GM03348 (cell line): ENCODE measurements at places on chromosomes 1 and 21.

- DNase-seq: peak; percentile 86
These were observed 14.3 kb upstream of the SKI start for GRCh38 chr1:2213576-2214505.

DNA sequence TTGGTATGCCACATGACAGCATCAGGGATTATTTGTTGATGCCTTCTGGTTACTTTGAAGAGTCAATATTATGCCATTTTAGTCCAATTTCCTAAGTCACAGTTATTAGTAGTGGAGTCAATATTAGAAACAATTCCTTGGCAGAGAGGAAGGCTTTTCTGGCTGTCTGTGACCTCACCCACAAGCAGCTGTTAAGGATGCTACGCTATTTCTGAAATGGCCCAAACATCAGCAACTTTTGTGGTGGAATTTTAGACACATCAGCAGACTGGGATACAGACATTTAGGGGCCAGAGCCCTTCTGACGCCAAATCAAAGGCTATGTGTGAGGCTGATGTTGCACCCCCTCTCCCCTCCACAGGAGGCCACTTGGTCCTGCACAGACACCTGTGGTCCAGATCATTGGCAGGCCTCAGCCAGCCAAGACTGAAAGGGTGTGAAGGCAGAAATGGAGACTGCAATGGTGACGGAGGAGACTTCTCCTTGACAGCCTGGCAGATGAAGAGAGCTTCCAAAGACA lies 9.2 kb upstream of the RXRG start:
- no peak for DNase-seq

GRCh38 chr1:24966724-24967346 lies 36.8 kb upstream of the RUNX3 start:
- peak; percentile 62 for DNase-seq

GRCh38 chr1:173417563-173417962 lies 59.6 kb upstream of the PRDX6 start:
- DNase-seq: no peak

DNA sequence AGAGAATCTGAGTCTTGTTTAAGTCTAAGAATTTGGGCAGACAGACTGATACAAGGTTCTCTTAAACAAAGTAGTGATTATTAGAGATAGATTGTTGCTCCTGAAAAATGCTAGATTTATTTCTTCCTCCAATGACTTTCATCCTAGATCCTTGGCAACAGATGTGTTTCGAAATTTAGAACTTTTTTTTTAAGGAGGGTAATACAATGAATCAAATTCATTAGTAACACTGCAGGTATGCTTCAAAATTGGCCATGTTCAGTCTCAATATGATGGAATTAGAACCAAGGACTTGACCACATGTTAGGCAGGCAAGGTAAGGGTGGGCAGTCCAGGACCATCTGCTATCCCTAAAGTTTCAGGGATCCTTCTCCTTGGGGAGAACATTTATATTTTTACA lies 4.5 kb upstream of the LCE1F start:
- no peak for DNase-seq

DNA sequence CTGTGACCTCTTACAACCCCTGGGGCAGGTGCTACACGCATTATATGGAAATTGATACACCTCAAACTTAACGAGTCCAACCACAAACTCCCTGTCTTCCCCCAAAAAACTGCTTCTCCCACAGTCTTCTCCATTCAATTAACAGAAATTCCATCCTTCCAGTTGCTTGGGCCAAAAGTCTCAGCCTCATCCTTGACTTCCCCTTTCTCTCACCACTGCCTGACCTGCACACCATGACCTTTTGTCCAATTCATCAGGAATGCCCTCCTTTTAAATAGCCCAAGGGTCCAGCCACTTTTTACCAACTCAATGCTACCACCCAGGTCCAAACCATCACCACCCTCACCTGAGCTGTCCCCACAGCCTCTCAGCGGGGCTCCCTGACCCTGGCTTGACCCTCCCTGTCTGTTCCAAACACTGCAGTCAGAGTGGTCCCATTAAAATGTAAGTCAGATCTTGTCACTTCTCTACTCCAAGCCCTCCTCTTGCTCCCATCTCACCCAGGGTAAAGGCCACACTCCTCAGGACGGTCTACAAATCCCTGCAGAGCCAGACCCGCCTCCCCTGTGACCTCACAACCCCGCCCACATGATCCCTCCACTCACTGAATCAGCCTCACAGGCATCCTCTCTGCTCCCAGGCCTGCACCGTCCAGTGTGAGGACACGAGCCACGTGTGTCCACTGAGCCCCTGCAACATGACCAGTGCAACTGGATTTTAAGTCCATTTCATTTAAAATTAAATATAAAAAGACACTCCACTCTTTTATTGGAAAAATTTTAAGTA lies 18.5 kb downstream of the KCNN3 start:
- DNase-seq: no peak

DNA sequence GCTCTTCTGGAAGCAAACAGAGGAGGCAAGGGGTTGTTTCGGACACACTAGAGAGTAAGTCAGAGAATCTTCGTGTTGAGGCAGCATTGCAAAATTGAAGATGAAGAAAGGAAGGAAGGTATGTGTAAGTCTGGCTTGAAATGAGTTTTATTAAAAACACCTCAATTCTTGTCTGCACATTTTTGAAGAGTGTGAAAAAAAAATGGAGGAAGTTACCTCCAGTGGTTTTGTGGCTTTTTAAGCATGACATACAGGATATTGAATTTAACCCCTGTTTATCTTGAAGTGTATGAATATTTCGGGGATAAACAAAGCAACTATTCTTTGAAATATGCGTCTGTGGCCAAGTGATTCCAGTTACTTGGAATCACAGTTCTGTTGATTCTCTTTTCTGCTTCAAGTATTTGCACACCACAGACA lies 203.2 kb upstream of the SGIP1 start:
- peak; percentile 20 for DNase-seq

DNA sequence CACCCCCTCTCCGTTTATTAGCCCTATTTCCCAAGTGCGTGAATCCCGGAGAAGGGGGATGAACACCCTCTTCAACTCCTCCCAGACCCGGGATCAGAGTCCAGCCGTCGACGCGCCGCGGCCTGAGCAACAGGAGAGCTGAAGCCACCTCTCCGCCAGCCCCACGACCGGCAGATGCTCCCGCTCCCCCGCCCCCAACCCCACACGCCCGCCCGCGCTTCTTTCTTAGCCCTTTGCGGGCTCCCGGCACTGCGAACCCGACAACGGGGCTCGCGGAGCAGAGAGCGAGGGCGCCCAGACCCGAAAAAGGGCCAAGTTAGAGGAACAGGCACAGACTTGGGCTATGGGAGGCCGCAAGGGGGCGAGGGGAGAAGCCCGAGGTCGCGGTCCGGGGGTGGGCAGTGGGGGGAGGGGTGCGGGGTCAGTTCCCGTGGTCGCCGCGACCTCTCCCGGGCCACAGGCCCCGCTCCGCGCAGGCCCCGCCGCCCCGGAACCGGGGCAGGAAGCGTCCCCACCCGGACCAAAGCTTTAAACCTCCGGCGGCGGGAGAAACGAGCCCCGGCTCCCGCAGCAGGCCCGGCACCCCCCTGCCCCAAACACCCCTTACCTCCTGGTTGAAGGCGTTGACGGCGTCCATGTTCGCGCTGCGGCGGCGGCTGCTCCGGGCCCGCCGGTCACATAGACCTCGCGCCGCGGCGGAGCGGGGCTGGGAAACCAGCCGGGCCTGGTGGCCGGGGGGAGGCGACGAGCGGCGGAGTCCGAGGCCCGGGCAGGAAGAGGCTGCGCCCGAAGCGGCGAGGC lies 662 bp downstream of the SCAF4 start:
- peak; percentile 66 for DNase-seq

GRCh38 chr1:201096041-201096461 lies 16.2 kb downstream of the CACNA1S start:
- no peak for DNase-seq

GRCh38 chr1:18480315-18481189 lies at the start of gene KLHDC7A:
Gene KLHDC7A (plus strand): TSS chr1:18480930. CDS start chr1:18480982, 52 bp downstream.
- no peak for DNase-seq

- DNase-seq: peak; percentile 57
These were observed 685 bp upstream of the VAMP4 start for GRCh38 chr1:171742577-171742922.

DNA sequence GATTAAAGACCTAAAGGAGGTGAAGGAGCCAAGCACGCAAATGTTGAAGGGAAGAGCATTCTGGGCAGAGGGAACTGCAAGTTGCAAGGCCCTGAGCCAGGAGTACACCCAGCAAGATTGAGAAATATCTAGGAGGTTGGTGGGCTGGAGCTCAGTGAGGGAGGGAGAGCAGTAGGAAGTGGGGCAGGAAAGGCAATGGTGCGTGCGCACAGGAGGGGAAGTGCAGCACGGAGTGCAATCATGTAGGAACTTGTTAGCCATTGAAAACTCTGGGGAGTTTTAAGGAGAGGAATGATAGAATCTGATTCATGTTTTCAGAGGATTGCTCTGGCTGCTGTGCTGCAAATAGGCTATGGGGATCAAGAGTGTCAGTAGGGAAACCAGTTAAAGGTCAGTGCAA lies 13.2 kb upstream of the IGSF3 start:
- DNase-seq: no peak

GRCh38 chr1:106793651-106794050 lies 262.8 kb upstream of the PRMT6 start:
- no peak for DNase-seq

DNA sequence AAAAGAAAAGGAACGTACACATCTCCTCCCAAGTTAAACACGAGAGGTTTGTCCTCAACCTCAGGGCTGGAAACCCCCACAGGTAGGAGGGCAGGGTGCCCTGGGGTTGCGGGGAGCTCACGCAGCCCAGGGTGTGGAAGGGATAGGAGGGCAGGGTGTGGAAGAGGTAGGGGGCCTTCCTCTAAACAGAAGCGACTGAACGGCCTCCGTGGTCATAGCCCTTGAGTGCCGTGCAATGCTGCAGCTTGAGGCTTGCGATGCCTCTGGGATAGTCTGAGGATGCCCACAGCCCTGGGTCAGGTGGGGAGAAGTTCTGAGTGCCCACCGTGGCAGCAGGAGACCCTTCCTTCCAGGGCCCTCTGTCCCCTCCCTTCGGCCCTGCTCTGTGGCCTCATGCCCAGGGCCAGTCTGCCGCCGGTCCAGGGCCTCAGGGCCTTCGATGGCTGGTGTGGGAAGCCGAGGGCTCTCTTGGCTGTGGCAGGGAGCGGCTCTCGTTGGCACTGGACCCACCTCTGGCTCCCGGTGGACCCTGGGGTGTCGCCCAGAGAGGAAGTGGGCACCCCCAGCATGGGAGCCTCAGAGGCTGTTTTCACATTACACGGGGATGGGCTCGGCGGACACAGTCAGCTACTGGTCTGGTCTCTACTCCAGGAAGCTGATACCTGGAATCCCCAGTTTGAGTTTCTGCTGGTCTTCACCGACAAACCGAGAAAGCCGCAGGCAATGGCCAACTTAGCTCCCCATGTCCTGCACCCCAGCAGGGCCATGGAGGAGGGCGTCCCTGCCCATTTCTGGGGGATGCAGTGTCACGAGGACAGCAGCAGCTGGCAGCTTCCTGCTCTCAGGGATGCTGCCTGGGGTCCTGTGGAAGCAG lies 6.4 kb upstream of the CDK11B start:
- no peak for DNase-seq

DNA sequence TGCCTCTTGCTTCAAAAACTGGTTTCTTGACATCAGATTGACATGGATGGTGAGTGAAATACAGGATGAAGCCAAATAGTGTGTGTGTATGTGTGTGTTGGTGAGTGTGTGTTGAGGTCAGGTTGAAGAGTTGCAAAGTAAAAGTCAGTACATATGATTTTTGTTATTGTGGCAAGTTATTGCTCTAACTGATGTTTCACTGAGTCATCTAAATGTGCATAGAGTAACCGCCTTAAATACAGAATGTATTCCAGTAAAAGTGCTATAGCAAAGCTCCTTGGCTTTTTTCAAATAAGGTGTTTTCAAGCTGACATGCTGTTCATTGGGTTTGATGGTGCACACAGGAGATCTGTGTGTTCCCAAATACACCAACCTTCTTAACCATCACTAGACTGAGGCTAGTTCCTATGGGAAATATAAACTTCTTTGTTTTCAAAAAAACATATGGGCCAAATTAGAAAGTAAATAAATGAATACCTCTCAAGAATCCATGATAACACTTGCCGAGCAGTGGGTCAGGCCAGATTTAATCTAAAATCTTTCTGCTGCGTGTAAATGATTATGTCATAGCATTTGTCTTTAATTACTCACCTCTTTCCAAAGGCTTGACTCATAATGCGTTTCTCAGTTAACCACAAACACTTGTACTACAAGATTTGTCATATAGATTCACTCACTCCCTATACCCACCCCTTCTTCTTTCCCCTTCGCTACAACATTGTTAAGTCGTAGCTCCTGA lies 151.1 kb downstream of the LYPLAL1 start:
- peak; percentile 75 for DNase-seq

GRCh38 chr1:203480525-203481084 lies 5.0 kb downstream of the PRELP start:
- DNase-seq: peak; percentile 91

DNA sequence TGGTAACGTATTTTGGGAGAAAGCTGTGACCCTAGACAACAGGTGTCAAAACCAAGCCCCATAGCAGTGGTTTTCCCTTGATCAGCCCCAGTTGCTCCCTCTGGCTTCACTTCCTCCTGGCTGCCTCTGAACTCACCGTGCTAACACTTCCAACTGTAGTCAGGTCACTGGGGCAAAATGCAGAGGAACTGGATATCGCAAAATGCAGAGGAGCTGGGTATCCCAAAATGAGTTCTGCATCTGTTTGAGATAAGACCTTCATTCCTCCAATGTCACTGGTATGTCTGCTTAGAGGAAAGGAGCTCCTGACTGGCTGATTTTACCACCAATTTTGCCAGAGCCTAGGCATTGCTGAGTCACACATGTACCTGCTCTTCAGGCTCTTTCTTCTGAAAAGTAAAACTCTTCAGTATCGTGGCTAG lies 19.6 kb upstream of the TACSTD2 start:
- no peak for DNase-seq

- DNase-seq: no peak
These were observed 70.6 kb downstream of the LMO4 start for GRCh38 chr1:87399264-87399663.

DNA sequence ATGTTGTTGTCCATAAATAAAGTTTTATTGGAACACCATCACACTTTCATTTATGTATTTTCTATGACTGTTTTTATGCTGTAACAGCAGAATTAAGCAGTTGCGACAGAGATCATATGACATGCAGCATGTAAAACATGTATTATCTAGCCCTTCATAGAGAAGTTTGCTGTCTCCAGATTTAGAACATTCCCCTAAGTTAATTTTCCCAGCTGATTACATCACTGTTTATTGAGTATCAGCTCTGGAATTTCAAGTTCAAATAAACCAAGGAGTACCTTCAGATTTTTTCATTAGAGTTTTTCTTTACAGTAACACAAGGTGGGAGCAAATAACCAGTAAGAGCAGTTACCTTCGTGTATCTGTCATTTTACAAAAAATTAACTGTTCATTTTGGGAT lies 792.8 kb downstream of the USP25 start:
- DNase-seq: peak; percentile 25

- DNase-seq: no peak
These were observed 7.9 kb upstream of the OPRD1 start for GRCh38 chr1:28804071-28804470.

GRCh38 chr21:17585875-17586450 lies 26.7 kb downstream of the BTG3 start:
- DNase-seq: peak; percentile 49

- DNase-seq: no peak
These were observed 124.8 kb downstream of the GALNT2 start for GRCh38 chr1:230191855-230192254.

- no peak for DNase-seq
These were observed 39.6 kb upstream of the KANK4 start for GRCh38 chr1:62358665-62359373.

GRCh38 chr1:32818804-32819541 lies 1.5 kb downstream of the S100PBP start:
- DNase-seq: no peak
